Stimulated activated CD4-positive, alpha-beta T cell treated with anti-CD3 and anti-CD28 coated beads, Interleukin-2, amount 100 ng/mL, for 24 hours (primary cell): ENCODE measurements at places on chromosomes 5 and 9.

- DNase-seq, result no peak
Measured at GRCh38 chr9:127457191-127457878, 6.0 kb downstream of the LRSAM1 start.

GRCh38 chr5:157502143-157502647 lies 42.2 kb downstream of the NIPAL4 start:
- no peak for DNase-seq

- DNase-seq, result peak; percentile 77
Measured at GRCh38 chr9:34380511-34381315, 4.0 kb upstream of the MYORG start.

GRCh38 chr5:16245956-16246355 lies 66.4 kb upstream of the MARCHF11 start:
- no peak for DNase-seq

- DNase-seq, result no peak
Measured at GRCh38 chr9:17739736-17740135, 160.9 kb downstream of the SH3GL2 start.

DNA sequence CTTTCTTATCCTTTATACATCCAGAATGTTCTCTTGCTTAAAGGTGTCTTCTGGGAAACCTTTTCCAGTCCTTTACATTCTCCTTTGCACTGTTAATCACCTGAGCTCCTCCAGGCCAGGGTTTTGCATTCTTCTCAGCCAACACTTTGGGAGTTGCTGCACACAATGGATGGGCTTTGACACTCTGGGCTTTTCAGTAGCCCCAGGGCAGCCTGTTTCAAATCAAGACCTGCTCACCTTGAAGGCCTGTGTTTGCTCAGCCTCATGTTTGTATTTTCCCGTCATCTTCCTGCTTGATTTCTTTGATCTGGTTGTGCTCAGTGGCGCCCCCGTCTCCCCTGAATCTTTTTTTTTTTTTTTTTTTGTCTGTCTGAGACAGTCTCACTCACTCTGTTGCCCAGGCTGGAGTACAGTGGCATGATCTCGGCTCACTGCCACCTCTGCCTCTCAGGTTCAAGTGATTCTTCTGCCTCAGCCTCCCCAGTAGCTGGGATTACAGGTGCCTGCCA lies 41.0 kb downstream of the DMRT1 start:
- DNase-seq, result no peak

DNA sequence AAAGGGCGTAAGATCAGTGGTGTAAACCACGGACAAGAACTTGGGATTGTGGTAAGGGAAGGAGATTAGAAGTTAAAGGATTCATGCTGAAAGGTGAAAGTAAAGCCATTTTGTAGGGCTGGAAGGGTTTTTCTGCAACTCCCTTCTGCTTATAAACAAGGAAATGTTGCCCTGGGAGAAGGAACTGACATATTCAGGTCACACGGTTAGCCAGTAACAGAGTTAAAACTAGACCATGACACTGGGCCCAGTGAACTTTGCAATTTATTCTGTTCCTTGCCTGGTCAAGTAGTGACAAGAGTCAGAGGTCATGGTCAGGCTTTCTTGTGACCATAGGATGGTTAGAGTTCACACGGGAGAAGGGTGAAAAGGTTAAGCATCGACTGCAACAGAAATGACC lies 323.3 kb downstream of the DMRT2 start:
- no peak for DNase-seq

DNA sequence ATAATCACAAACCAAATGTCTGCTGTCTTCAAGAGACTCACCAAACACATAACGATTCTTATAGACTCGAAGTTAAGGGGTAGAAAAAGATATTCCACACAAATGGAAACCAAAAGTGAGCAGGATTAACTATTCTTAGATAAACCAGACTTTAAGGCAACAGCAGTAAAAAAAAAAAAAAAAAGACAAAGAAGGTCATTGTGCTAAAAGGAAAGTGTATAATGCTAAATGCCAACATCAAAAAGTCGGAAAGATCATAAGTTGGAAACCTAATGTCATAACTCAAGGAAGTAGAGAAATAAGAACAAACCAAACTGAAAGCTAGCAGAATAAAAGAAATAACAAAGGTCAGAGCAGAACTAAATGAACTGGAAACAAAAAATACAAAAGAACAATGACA lies 714.6 kb downstream of the SEMA5A start:
- no peak for DNase-seq

DNA sequence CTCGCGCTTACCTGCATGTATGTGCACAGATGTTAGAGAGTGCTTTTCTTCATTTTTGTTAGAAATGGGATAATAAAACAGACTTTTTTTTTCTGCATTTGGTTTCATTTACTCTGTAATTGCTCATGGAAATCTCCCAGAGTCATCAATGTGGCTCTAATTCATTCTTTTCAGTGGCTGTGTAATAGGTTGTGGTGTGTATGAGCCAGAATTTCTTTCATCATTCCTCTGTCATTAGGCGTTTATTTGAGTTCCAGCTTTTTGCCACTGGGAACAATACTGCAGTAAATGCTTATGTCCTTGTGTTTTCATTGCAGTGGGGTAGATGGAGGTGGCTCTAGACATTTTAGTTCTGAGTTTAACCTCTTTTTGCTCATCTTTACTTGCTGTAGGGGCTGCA lies 118.9 kb downstream of the NXNL2 start:
- no peak for DNase-seq

- no peak for DNase-seq
Measured at GRCh38 chr5:67037171-67037570, 159.4 kb downstream of the CD180 start.

DNA sequence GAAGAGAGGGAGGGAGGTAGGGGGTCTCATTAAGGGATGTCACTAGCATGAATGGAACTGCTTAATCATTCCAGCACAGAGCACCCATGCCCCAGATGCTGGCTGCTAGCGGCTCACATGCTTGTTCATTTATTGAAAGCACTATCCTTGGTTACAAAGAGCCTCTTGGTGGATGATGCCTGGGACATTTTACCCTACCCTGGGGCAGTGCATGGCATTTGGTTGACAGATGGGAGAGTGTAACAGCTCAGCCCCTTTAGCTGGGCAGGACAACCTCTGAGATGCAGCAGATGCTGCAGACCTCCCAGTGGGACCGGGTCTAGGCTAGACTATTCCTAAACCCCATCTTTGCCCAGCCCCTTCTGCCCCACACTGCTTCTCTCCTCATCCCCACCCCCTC lies 46.9 kb upstream of the TCERG1 start:
- DNase-seq, result no peak

- no peak for DNase-seq
Measured at GRCh38 chr5:146675636-146676035, 159.6 kb upstream of the GPR151 start.

DNA sequence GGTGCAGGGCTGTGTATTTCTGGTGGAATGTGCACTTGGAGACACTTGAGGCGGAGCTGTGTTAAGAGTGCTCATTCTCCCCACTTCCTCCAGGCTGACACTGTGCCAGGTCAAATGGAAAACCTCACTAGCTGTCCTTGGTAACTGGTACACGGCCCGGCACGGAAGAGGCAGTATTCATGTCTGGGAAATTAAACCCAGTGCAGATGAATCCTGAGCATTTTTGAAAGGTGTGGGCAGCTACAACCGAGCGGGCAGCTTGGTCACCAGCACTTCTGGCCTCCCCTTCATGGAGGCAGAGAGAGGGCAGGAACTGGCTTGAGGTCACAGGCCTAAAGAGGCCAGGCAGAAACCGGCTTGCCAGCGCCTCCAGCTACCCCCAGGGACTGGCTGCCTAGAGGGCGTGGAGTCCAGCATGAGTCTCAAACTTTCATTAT lies 1.6 kb downstream of the CLPTM1L start:
- no peak for DNase-seq

GRCh38 chr5:117027384-117027783 lies 452.8 kb upstream of the SEMA6A start:
- no peak for DNase-seq

DNA sequence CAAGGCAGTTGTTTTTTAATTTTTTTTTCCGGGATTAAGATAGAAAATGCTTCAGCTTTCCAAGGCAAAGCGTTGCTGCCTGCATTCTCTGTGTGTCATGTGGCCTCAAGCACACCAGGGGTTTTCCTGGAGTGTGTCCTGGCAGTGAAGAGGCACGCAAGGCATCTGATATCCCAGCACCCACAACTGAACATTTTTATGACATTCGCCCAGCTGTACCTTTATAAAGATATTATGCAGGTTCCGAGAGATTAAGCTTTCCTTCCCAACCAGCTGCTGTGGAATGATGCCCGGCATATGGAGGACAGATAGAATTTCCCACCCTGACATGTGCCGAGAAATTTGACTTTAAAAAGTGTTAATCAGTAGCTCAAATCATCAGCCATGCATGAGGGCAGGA lies 205.6 kb downstream of the GADD45G start:
- DNase-seq, result no peak

- no peak for DNase-seq
Measured at GRCh38 chr9:115469841-115470240, 351.9 kb upstream of the TNC start.

DNA sequence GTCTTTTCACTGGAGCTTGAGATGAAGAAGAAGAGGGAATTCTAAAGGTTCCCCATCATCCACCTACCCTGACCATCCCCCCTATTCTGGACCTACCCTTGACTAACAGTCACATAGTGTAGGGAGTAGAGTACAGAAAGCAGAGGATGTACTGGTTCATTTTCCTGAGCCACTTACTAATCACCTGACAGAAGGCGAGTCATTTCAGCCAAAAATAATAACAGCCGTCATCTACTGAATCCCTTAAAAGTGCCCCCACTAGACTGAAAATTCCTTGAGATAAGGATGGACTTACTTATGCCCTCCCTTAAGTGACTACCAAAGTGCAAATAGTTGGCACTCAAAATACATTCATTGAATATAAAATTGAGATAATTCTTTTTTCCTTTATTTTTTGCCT lies 112.2 kb downstream of the FOXD1 start:
- no peak for DNase-seq

DNA sequence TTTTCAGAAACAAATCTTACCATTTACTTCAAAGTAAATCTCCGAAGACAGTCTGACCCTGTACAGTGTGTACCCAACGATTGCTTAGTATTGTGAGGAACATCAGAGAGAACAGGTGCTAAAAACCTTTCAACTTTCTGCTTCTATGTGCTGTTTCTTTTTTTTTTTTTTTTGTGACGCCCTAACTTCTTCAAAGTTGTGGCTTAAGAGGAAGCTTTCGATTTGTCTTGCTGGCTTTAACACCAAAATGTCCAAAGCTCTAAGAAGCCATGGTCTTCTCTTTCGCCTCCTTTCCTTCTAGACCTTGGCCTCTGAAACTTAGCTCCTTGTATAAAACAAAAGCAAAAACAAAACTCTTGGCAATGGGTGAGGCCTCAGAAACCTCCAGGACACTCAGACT lies 1.2 kb downstream of the TNFSF8 start:
- no peak for DNase-seq

DNA sequence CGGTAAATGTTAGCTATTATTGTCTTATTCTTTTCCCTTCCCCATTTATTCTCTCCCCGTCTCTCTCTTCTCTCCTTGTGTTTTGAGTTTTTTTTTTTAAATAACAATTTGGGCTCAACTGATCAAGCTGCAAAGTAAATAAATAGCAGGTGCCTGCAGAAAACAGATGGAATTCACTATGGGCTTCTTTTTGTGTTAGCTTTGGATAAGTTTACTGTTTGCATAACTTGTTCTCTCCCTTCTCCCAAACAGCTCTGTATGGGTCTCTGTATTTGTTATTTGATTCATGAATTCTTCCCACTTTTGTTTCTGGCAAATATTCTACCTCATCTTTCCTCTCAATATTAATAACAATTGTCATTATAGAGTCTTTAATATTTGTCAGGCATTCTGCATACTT lies 111.8 kb upstream of the ASTN2 start:
- no peak for DNase-seq

- DNase-seq, result no peak
Measured at GRCh38 chr5:87829217-87829551, 416.5 kb upstream of the CCNH start.

GRCh38 chr9:97807681-97808080 lies 45.3 kb upstream of the FOXE1 start:
- DNase-seq, result no peak
